Activated CD4-positive, alpha-beta memory T cell treated with anti-CD3 and anti-CD28 coated beads for 36 hours (primary cell): ENCODE measurements at places on chromosomes 4 and X. TPM values are rescaled to one million over a fixed set of nuclear protein-coding genes. Genes with fewer than 3 reads are reported as not detected.
A peak's percentile ranks its signal among the peaks of the same experiment; 100 is the strongest.

GRCh38 chrX:137278825-137279224 is 245.0 kb upstream of the GPR101 start:
- DNase-seq = no peak

GRCh38 chr4:181671672-181672071 is 571.5 kb upstream of the TENM3 start:
- DNase-seq = no peak

DNA sequence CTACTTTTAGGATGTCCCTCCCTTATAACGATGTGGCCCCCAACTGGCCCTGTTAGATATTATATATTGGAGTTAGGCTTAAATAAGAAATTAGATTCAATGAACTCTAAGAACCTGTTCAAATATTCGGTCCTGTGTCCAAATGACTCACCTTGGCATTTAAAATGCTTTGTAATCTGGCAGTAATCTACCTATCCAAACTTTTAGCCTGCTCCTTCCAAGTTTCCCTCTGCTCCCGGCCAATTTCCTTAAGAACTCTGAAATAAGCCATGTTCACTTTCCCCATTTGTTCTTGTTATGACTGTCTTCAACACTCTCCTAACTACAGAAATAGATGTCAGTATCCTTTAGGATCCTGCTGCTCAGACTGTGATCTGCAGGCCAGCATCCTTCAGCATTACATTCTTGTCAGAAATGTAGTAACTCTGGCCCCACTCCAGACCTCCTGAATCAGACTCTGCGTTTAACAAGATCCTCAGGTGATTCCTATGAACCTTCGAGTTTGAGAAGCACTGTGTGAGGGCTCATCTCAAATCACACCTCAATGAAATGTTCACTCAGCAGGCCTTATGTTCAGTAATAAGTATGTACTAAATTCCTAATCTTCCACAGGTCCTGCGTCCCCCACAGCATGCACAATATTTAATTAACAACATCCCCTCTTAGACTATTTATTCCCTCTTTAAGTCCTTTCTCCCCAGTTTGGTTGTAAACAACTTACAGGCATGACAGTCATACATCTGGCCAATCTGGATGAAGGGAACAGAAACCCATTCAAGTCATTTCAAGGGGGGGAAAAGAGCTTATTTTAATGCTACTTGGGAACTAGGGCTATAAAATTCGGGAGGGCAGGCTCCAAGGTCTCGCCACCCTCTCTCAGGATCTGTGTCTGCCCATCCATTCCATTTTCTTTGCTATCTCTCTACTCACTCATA is 3.0 kb downstream of the ATP8A1 start:
- DNase-seq = no peak

- DNase-seq = no peak
These were observed 367.2 kb downstream of the BMPR1B start for GRCh38 chr4:95124906-95125504.

DNA sequence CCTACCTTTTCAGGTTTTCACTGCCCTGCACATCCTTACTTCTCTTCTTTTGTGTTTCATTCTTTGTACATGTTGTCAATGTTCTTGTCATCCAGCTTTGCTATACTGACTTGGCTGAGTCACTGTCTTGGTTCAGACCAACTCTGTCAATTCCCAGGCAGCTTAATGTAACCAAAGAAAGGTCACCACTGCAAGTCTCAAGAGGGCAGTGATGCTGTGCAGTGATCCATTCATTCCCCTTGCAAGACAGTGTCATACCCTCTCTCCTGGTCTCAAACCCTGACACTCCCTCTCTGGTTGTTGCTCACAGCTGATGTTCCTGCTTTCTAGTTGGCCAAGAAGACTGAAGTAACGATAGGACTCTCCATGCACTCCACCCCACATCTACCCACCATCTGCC is 17.5 kb downstream of the RAB39B start:
- no peak for DNase-seq

- DNase-seq = no peak
These were observed 118.9 kb downstream of the MXRA5 start for GRCh38 chrX:3227526-3227925.

GRCh38 chr4:4937926-4938325 is 78.5 kb downstream of the MSX1 start:
- no peak for DNase-seq

- DNase-seq = no peak
These were observed 43.1 kb downstream of the PPA2 start for GRCh38 chr4:105430811-105431210.

DNA sequence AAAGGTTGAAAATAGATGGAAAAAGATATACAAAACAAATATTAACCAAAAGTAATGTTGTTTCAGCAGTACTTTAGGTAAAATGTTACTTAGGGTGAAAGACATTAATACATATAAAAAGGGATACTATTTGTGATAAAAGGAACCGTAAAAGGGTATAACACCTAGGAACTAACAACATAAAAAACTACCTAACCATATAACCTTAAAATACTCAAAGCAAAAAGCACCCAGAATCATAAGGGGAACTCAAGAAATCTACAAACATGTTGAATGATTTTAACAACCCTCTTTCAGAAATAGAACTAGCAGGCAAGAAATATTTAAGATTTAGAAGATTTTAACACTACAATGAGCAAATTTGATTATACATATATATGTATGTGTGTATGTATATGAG is 11.5 kb downstream of the MOSPD2 start:
- no peak for DNase-seq

DNA sequence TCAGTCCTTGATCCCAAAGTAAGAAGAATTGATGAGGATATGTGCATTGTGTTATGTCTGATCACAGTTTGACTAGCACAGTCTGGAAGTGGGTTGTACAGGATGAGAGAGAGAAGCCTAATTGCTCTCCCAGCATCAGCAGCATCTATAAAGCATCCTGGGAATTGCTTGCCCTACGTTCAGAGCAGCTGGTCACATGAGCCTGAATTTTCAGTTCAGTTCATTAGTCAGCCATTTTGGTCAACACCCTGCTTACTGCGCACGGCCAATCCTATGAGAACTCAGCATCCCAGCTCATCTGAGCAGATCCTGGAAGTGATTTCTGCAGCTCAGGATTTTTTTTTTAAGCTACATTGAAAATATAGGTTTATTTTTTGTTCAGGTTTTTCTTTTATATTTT is at the start of gene RUFY3:
Gene RUFY3, plus strand, starts transcription at position 218 of the 400 bp plus-strand sequence. CDS start 610 bp downstream, outside the sequence.
- DNase-seq = no peak

- DNase-seq = no peak
These were observed 446.8 kb downstream of the TRAM1L1 start for GRCh38 chr4:116638592-116638991.

- no peak for DNase-seq
These were observed 115.6 kb downstream of the CAMK2D start for GRCh38 chr4:113645771-113646441.

- no peak for DNase-seq
These were observed 308.8 kb downstream of the PRR32 start for GRCh38 chrX:127128282-127128681.

DNA sequence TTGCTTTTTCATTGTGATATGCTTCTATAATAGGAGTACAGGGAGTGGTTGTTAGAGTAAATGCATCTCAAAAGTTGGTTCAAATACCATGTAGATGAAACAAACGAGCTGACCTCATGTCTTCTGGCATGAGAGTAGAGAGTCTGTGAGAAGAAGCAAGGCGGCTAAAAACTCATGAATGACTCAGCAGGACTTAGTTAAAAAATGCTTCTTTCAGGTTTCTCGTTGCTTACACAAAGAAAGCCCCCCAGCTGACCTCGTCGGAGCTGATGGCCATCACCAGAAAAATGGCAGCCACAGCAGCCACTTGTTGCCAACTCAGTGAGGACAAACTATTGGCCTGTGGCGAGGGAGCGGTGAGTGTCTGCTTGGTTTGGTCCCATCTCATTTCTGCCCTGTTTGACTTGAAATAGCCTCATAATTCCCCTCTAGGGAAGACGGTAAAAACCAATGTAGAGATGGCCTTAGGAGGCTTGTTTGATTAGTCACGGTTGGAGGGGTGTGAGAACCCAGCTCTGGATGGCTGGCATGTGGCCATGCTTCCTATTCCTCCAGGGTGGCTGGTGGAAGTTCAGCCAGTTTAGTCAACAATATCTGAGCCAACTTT is 14.5 kb downstream of the AFP start:
- no peak for DNase-seq

GRCh38 chr4:14877246-14878225 is 124.7 kb upstream of the CPEB2 start:
- DNase-seq = no peak

DNA sequence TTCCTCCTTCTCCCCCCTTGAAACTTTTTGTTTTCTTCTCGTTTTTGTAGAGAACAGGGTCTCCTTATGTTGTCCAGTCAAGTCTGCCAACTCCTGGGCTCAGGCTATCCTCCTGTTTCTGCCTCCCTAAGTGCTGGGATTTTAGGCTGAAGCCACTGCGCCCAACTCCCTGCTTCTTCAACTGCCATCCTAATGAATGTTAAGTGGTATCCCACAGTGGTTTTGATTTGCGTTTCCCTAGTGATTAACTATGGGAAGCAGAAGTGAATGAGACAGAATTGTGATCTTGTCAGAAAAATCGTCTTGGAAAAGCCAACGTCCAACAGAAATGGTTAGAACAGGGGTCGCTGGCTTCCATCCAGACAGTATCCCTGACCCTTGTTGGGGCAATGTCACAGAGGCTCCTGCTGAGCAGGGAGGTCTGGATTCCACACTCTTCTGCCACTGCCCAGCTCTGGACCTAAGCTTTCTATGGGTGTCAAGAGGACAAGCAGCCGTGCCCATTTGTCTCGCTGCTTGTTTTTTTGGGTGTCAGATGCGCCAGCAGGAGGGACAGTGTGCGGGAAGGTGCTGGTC is 869 bp upstream of the ADD1 start:
- DNase-seq = no peak

DNA sequence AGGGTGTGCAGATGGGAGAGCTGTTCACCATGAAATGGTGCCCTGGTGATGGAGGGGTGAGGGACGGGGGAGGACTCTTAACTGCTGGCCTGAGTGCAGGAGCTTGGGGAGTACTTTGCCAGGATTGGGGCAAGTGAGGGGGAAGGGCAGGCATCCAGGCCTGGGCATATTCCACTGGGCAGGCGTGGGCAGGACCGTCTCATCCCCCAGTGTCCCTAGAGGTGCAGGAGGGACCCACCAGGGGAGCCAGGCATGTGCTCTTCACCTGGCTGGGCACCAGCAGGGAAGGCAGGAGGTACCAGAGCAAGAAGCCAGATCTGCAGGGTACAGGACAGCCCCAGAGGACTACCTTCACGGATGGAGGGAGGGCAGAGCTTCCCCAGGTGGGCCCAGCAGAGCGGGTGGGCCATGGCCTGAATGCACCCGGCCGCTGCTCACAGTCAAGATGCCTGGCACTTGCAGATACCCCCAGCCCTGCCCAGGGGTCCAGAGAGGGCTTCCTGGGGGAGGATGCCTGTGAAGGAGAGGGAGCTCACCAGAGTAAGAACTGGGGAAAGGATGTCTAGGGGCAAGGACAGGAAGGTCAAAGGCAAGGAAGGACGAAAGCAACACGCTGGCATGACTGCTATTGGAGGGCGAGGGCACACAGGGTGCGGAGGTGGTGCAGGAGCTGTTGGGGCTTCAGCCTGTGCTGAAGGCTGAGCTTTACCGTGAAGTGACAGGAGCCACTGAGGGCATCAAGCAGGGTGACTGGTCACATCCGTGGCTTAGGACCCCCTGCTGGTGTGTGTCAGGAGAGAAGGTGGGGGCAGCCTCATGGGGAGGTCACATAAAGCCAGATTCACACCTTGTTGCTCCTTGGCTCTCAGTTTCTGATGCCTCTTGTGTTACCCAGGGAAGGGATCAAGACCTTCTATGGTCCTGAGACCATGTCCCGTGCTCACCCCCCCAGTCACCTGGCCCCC is 68.2 kb upstream of the NKX1-1 start:
- no peak for DNase-seq

- DNase-seq = no peak
These were observed 1.0 kb upstream of the RNF150 start for GRCh38 chr4:141133999-141134995.

DNA sequence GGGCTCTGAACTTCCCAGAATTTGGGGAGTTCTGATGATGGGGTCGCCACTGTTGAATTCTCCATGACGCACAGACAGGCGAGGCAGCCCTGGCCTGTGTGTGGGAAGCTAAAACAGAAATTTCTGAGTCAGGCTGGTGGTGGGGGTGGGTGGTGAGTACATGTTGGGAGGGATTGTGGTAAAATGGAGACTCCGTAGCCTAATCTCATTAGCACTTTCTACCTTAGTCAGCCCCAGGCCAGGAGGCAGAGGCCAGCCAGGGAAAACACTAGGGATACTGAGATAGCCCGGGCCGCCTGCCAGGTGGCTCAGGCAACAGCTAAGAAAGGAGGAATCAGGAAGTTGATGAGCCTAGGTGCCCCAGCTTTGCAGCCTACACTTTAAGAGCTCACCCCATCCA is 39.3 kb upstream of the NHSL2 start:
- DNase-seq = peak; percentile 54

GRCh38 chrX:623599-624315 is 6.8 kb upstream of the SHOX start:
- no peak for DNase-seq

- DNase-seq = no peak
These were observed 1.3 kb downstream of the TCEAL8 start for GRCh38 chrX:103253608-103254007.

GRCh38 chr4:82513382-82513781 is 48.4 kb downstream of the TMEM150C start:
- DNase-seq = no peak

DNA sequence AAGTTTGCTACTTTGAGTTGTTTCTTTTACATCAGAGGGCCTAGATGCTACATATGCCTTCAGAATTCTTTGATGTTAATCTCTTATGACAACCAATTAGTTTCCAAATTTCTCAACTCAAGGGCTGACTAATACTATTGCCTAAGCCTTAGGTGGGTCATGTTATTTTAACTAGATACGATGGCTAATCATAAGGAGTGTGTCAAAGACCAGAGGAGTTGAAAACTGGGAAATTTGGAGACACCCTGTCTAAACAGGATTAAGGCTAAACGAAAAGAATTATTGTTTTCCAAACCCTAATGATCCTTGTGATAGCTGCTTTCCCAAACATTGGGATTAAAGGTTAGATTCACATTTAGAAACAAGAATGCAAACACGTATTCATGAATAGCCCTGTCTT is 228.5 kb downstream of the PCDH7 start:
- no peak for DNase-seq

GRCh38 chr4:64713256-64713840 is 304.1 kb upstream of the TECRL start:
- DNase-seq = no peak

The HSFX2 gene
- not detected for total RNA-seq

The GAGE2A gene
- not detected for total RNA-seq

The SHOX gene
- not detected for total RNA-seq

The RTL9 gene
- total RNA-seq = not detected

The ANXA10 gene
- total RNA-seq = not detected

The MTNR1A gene
- not detected for total RNA-seq

The NDP gene
- total RNA-seq = not detected

The PARM1 gene
- total RNA-seq = not detected

The ZNF595 gene
- total RNA-seq = 7.4 TPM

The USP9X gene
- total RNA-seq = 57.5 TPM

The BMP3 gene
- total RNA-seq = not detected

The DMP1 gene
- not detected for total RNA-seq
